ENCODE measurements at places on chromosomes 4 and X.

DNA sequence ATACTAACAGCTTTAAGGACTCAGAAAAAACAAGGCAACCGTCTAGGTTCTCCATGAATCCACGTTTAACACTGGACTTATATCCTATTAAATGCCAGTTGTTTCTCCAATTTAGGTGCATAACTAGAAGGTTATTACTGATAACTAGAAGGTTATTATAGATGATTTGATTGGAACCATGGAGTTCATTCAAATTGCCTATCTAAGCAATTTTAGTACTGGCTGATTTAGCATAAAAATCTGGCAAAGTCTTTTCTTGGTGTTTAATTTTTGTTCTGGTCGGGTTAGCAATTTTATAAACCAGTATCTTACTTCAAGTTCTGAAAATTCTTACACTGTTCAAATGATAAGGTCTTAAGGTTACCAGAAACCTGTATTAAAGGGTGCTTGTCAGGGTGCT, 672.8 kb upstream of the GNPDA2 start:
- DNase-seq = no peak

DNA sequence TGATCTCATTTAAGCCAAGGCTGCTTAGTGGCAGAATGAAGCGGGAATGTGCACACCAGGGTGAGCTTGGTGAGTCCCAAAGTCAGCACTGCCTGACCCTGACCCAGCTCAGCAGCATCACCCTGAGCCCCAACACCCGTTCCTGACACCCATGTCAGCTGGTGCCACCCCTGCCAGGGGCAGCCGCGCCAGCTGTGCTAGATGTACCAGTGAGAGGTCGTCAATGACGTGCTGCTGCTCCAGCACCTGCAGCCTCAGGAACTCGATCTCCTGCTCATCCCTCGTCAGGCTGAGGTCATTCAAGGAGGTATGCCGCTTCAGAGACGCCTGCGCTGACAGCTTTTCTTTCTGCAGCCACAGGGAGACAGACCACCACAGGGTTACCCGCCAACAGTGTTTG, 61.7 kb upstream of the C4orf50 start:
- no peak for DNase-seq

DNA sequence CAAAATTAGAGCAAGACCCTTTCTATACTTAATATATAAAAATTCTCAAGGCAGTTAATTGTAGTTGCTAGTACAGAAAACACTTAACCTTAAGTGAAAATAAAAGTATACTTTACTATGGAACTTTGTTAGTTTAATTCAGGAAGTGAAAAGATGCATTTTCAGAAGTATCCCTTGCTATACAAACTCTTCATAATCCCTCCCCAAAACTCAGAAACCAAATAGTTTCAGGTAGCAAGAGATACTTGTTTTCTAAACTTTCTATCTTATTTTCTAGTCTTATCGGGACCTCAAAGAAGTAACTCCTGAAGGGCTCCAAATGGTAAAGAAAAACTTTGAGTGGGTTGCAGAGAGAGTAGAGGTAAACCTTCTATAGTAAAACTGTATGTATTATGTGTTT, 14.3 kb downstream of the PAICS start:
- no peak for DNase-seq

DNA sequence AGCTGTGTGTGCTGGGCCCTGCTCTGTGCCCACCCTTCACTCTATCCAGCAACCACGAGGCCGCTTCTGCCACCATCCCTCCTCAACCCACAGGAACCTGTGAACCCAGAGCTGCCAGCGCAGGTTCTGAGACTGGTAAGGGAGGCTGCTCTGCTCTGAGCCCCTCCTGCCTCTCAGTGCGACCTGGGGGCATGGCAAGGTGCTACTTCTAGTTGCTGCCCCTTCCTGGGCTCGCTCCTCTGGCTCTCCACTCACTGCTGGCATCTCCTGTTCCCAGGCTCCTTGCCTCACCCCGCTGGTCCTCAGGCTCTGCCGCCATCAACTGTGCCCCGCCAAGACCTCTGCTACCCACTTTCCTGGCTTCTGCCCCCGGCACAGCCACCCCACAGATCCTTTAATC, 39.3 kb downstream of the RNF212 start:
- DNase-seq = no peak

GRCh38 chr4:58048491-58048890, 938.3 kb upstream of the IGFBP7 start:
- no peak for DNase-seq

DNA sequence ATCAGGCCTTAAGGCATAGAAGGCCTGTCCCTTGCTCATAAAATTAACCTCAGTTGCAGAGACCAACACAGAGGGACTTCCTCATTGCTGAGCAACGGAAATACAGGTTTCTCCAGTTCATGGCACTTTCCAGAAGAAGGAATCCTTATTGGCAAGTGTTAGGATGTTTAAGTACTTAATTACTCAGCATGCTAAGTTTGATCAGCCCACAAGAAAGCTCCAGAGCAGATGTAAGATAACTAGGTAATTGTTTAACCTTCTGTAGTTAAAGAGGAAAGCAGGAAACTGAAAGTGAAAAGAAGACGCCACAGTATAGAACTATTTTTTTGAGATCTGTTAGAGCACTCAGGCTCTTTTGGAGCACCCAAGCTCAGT, 33.5 kb downstream of the SMS start:
- no peak for DNase-seq

DNA sequence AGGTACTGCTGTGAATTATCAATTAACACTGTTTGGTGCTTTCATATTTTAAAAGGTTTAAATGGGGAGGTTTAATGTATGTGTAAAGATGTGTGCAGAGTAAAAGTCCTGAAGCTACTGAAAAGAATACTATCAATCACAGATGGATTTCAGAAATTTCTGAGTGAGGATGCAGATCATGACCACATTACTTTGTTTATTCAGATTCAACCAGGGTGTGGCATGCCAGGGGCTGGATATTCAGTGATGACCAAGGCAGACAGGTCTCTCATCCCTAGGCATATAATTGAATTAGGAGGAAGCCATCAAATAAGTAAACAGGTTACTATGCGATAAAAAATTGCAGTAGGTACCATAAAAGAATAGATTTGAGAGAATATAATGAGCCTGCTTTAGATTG, 28.0 kb upstream of the ANKRD50 start:
- no peak for DNase-seq

GRCh38 chr4:83558059-83558653, 22.2 kb downstream of the GPAT3 start:
- no peak for DNase-seq

- no peak for DNase-seq
Measured at GRCh38 chrX:117510453-117510852, 606.2 kb downstream of the KLHL13 start.

- DNase-seq = no peak
Measured at GRCh38 chr4:98505992-98506391, 152.4 kb downstream of the TSPAN5 start.

DNA sequence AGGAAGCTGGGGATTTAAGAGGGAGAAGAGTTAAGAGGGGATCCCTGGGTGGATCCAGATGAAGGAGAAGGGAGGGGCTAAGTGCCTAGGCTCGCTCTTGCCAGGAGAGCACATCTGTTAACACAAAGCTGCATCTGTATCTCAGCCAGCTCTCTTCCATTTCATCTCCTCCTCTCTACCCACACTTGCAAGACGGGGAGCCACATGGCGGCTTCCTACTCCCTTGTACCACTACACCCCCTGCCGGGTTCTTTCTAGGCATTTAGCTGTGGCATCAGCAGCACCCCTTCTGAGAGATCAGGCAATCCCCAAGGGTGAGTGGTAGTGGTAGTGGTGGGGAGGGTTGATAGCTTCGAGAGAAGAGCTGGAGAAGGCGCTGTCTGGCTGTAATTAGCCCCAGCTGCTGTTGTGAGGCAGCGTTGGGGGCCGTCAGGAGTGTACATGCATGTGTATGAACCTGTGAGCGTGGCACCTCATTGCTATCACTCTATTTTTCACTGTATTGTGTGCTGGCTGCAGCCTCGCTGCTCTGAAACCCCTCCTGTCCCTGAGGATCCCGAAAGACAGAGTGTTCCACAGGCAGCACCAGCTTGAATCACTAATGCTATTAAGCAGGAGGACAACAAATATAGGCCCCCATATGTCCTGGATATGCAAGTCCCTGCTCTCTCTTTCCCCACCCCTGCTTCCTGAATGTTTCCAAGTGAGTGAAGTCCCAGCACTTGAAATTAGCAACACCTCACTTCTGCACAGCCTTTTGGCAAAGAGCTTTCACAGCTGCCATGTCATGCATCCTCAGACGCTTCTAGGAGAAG, 73.7 kb downstream of the RTL9 start:
- no peak for DNase-seq
